ENCODE measurements at places on chromosomes 5 and 9. TPM values are rescaled to one million over a fixed set of nuclear protein-coding genes. Genes with fewer than 3 reads are reported as not detected.

Gene CCL28
- total RNA-seq: 0.46 TPM

Gene TRIM7
- total RNA-seq: 1.6 TPM

Gene STOML2
- total RNA-seq: 69.2 TPM

Gene SVEP1
- 4.4 TPM for total RNA-seq

Gene SV2C
- total RNA-seq: 34.4 TPM

Data from diencephalon (tissue), 1 donor.